Amniotic epithelial cell (primary cell): ENCODE measurements at places on chromosomes 1 and 21.

DNA sequence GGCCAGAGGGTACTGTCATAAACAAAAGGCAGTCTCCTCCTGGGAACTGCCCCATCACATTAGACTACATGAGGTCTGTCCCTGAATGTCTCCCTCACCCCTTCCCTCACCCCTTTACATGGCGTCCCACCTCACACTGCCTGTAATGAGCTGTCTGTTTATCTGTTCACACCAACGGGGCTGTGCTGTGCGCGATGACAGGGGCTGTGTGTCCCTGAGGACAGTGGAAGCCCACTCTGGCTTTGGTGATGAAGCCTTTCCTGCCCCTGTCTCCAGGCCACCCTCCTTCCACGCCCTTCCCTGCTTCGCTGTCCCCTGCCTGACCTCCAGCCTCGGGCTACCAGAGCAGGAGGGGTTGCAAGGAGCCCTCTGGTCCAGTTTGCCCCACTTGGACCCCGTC is 22.7 kb downstream of the RHBG start:
- no peak for DNase-seq

DNA sequence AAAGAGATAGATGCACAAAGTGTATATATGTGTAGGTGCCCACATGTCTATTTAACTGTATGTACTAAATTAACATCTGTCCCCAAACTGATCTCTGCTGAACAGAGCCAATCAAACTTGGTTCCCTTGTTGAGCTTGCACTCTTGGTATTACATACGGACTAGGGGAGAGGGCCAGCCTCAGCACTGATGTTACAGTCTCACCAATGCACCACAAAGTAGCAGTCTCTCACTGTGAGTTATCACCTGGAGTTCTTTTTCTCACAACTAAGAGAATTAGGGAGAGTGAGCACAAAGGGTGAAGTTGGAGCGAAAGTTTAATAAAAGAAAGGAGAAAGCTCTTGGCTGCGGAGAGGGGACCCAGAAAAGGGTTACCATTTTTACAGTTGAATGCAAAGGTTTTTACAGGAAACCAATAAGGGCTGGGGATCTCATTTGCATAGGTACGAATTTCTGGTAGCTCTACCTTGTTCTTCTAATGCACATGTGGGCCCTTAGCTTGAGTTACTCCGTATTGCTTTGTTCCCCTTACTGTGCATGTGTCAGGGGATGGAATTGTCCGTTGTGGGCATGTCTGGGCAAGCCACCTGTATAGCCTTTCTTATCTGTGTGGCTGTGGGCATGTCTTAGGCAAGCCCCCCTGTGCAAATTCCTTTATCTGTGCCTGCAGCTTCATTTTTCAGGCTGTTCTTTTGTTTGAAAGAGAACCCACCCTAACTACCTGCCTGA is 13.3 kb upstream of the CHI3L2 start:
- DNase-seq, result no peak

GRCh38 chr1:148264374-148265276 is 112.5 kb upstream of the NBPF11 start:
- peak; percentile 70 for DNase-seq

DNA sequence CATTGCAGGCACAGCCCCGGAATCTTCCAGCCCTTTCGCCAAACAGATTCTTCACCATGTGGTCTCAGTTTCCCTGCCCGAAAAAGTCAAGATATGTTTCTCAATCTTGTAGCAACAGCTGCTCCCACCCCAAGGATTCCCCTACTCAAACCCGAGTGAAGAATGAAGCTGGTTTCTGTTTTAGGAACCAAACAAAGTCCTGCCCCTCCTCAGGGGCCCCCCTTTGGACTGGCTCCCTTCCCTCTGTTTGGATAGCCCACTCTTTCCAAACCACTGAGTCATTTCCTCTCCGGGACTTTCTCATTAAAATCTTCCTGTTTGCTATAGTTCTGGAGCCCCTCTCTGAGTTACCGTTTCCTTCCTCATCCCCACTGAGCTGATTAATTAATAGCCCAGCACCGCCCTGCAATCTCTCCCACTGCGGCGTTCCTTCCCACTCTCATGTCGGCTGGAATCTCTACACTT is 100.9 kb downstream of the TSEN15 start:
- no peak for DNase-seq

- no peak for DNase-seq
These were observed 23.4 kb downstream of the PDE9A start for GRCh38 chr21:42676808-42677207.

DNA sequence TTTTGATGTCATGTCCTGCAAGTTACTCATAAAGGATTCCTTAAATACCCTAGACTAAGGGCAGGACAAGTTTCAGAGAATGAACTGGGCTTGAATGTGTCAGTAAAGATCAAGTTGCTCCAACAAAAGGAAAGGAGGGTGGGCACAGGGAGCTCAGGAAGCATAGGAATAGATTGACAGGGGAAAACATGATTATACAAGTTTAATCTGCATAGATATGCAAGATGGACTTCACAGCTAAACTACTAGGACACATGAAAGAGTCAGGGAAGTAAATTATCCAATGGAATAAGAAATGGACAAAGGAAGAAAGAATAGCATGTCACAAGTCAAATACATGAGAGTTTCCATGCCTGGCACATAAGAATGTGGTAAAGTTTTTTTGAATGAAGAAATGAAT is 203.9 kb upstream of the SAMSN1 start:
- DNase-seq, result no peak
